Psoas muscle (tissue), 8 donors: ENCODE measurements at places on chromosomes 5 and 9. TPM values are rescaled to one million over a fixed set of nuclear protein-coding genes. Genes with fewer than 3 reads are reported as not detected.

The GABRA6 gene
- total RNA-seq: not detected

- DNase-seq: no peak
These were observed 26.6 kb downstream of the PHF2 start for GRCh38 chr9:93603011-93603410.

DNA sequence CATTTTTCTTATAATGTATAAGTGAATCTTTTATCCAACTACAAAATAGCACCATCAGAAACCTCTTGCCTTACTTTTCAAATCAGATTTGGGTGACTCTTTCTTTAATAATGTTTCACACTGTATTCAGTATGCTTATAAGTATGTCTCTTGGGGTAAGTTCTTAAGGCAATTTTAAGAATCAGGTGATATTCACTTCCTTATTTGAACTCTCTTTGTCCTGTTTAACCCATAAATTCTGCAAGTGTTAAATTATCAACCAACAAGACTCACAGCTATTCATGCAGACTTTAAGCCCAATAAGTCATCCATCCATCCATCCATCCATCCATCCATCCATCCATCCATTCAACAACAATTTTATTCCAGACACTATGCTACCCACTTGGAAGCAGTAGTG is 142.7 kb upstream of the FBXL17 start:
- DNase-seq: no peak

The SH2D3C gene
- 10.6 TPM for total RNA-seq

DNA sequence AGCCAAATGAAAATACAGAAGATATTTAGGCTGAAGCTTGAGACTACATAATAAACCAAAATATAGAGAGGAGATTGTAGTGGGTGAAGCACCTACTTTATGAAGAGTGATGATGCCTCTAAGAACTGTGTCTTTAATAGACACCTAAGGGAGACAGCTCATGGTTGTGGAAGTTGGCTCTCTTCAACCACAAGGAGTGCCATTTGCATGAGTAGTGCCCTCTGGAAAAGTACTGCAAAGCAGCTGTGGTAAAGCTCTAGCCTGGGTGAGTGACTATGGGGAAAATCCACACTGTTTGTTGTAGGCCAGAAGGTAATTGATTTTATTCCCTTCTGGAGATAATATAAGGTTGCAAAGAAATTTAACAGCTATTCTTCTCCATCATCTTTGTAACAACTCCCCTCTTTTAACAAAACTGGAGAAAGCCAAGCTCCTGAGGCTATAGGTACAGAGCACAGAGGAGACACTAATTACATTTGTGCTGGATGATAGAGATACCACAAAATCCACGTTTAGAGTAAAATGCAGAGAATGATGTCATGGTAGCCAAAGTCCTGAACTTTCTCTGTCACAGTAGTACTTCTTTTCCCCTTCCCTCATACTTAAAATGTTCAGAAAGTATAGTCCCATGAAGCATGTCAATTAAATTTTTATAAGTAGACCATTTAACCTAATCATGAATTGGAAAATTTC is 122.8 kb downstream of the STARD4 start:
- no peak for DNase-seq

The PIP5K1B gene
- total RNA-seq: 1.9 TPM

The HAVCR1 gene
- 0.77 TPM for total RNA-seq

- DNase-seq: no peak
These were observed 14.0 kb upstream of the GLRX start for GRCh38 chr5:95836544-95836943.

DNA sequence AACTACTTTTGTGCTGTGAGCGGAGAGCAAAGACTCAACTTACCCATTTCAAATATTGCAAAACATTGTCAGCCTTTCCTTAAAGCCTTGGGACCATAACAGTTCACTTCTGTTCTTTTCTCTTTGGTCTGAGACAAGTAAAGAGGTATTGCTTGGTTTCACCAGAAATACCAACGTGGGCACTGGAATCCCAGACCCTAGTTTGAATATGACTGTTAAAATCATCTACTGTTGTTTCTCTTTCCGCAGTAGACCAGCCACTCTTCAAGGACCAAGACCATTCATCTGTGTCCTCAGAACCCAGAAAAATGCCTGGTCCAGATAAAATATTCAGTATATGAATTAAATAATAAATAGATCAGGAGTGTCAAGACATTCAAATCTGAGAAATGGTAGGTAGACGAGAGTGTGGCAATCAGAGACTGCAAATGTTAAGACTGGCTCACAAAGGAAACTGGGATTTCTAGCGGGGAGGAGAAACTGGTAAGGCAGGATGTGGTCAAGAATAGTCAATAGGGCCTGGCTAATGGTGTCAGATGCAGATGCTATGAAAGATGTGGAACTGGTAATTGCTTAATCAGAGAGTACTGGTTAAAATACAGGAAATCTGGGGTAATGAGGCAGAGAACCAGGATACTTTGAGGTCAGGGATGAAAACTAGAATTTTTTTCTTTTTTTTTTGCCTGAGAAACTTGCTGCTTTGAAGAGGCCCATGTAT is 82.1 kb upstream of the IL33 start:
- DNase-seq: no peak

GRCh38 chr5:107203243-107203642 is 467.5 kb downstream of the EFNA5 start:
- DNase-seq: no peak

GRCh38 chr5:96244696-96245095 is 188.4 kb downstream of the PCSK1 start:
- DNase-seq: no peak

- no peak for DNase-seq
These were observed 103.4 kb downstream of the OTULIN start for GRCh38 chr5:14767735-14768507.

The SLCO6A1 gene
- not detected for total RNA-seq

DNA sequence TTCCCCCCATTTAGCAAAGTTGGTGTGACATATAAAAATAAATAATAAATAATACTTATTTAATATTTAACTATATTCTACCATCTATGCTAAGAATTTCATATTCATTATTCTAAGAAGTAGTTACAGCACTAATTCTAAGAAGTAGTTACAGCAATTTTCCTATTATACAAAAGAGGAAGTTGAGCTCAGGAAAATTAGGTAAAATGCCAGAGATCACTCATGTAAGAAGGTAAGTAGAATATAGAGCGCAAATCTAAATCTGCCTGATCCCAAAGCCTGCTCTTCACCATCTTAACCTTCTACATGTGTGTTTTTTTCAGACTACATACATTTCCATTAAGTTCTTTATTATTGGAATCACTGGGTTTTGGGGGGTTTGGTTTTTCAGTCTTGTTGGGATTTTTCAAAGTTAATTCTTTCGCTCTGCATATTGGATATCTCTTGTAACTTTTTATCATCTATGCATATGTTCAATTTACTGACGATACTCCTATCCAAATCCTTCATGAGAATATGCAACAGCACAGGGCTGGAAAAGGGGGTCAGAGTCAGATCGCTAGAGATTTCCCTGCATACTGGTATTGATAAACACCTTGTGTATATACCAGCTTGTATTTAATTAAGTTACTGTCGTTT is 852.1 kb downstream of the MAT2B start:
- DNase-seq: no peak

The CSF2 gene
- total RNA-seq: not detected

GRCh38 chr9:135447126-135447525 is 32.5 kb upstream of the PPP1R26 start:
- DNase-seq: no peak

DNA sequence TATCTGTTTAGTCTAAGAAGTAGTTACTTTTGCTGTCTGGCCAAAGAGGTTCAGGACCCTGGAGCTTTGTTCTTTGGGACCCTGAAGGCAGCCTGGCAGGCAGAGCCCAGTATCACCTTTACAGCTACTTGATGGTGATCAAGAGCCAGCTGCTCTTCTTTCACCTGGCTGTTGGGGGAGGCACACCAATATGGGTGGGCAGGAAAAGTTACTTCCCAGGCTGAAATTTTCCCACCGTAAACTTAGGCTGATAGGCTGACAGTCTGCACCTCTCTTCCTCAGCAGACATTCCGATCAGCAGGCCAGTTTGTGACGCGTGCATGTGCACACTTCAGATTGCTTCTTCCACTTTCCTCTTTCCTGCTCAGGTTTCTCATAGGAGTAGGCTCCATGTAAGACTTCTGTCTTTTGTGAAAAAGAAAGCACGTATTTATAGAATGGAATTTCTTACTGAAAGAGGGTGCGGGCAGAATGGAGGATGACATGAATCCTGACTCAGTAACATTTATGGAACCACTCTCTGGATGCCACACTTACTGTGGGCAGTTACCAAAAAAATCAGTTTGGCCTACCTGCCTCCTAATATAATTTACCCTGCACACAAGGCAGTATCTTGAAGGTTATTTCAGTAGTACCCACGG is 223.9 kb upstream of the DMRT1 start:
- DNase-seq: no peak

The ACTBL2 gene
- total RNA-seq: not detected

DNA sequence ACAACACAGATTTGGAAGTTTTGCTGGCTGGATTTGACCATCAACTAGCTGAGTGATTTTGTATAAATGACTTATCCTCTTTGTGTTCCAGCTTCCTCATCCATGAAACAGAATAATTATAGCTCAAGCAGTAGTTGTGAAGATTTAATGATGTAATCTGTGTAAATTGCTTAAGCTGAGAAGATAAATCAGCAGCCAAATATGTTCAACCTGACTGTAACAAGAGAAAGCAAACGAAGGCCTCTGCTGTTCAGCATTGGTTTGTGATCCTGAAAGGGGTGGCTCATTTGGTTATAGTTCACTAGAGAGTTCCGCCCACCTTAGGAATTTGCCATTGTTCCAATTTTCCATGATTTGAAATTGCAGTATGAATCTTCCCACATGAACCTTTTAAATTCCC is 75.7 kb upstream of the CCDC112 start:
- no peak for DNase-seq

DNA sequence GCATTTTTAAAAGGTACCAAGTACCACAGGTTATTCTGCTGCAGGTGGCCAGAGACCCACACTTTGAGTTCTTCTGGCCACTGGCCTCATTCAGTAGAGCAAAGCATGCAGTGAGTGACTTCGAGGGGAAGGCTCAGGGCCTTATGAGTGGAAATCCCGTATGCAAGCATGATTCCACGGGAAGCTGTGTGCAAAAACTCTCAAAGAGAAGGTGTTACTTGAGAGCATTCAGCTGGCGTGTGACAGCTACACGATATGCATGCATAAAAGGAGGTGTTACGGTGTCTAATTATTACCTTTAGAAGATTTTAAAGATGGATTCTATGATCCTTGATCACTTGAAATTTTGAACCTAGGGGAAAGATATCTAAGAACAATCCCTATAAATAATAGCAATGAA is 160.3 kb downstream of the ENC1 start:
- DNase-seq: no peak

DNA sequence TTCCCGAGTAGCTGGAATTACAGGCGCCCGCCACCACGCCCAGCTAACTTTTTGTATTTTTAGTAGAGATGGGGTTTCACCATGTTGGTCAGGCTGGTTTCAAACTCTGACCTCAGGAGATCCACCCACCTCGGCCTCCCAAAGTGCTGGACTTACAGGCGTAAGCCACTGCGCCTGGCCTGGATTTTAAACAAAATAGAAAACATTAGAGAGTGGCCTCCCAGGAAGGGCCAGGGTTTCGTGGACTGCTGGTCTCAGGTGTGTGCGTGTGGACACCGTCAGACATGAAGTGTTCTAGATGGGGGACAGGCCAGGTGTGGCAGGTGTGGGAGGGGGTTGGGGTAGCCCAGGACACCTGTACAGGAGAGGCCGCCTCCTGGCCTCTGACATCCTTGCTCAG is 7.0 kb upstream of the GBGT1 start:
- DNase-seq: no peak

DNA sequence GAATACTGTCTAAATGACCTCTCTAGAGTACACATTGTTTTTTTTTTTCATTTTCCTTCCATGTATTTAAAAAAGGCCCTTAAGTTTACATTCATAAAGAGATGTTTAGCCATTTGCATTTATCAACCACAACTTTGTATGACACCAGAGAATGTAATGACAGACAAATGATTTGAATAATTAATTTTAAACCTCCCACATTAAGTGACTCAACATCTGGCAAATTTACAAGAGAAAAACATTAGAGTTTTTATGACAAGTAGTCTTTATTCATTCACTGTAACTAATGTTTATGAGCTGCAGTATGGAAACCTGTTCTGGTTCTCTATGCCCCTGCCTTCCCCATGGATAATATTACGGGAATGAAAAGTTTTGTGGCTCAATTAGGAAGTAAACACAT is 1093.8 kb upstream of the CDH9 start:
- DNase-seq: no peak
